Gastrocnemius medialis (tissue), 4 donors: ENCODE measurements at places on chromosomes 11 and 22. TPM values are rescaled to one million over a fixed set of nuclear protein-coding genes. Genes with fewer than 3 reads are reported as not detected.
A peak's percentile ranks its signal among the peaks of the same experiment; 100 is the strongest.

CSF2RB gene
- total RNA-seq = 2.0 TPM

SLC15A3 gene
- total RNA-seq = 6.4 TPM

DNA sequence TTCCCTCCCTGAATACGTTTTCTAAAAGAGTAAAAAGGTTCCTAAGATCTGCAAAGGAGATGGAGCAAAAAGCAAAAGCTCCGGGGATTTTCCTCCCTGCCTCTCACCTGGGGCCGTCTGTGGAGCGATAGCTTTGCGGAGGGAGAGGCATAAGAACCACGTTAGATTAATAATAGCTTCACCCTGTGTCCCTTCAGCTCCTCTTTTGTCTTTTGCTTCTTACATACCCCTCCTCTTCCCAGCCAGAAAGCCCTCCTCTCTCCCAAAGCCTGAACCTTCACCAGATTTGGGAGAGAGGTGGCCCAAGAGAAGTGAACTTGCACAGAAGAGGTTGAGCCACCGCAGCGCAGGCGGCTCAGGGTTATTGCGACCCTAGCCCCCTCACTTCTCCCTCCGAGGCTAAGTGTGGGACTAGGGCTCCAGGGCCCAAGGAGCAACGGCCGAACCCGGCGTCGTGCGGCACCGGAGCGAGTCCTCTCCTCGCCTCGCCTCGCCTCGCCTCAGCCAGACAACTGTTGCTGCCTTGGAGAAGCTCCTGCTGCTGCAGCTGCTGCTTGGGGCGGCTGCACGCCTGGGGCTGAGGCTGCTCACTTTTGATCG, 97.6 kb upstream of the HSD17B12 start:
- no peak overlapping the region for H3K27ac ChIP-seq
- DNase-seq = no peak
- H3K4me3 ChIP-seq = no peak overlapping the region
- H3K36me3 ChIP-seq = no peaks in the 10 kb centered on the region
- peaks cover 74% of the 10 kb centered on the region for H3K27me3 ChIP-seq
- H3K4me1 ChIP-seq = peaks cover 30% of the 10 kb centered on the region

MED15 gene
- total RNA-seq = 51.7 TPM

- no peaks in the 10 kb centered on the region for H3K36me3 ChIP-seq
- H3K27me3 ChIP-seq = no peaks in the 10 kb centered on the region
Measured at GRCh38 chr11:73647459-73648100, 1.2 kb downstream of the PLEKHB1 start.

APOA4 gene
- total RNA-seq = 2.6 TPM

DNA sequence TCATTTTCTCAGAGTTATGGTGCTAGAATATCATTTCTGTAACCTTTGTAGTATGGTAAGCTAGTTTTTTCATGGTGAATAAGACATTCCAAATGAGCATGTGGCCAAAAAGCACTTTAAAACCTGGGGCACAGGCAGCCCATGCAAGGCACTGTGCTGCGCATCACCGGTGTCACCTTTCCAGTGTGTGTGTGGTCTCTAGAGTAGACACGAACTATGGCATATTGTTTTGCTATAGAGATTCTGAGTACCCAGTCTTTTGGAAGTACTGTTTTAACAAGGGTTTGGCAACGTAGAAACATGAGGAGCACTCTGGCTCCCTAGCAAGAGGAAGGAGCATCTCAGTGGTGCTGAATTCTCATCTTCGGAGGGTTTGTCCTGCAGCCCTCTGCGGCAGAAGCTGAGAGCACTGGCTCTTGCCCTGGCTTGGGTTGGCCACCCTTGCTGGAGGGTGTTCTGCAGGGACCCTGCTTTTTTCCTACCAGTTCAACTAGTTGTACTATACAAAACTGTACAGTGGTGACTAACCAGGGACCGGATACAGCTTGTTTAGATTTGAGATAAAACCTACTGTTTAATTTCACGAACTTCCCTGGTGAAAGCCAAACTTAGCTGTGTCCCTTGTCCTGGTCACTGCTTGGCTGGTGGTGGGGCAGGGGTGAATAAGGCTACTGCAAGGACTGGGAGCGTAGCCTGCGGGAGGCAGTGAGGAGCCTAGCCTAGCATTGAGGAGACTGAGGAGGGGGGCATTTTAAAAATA, 135.7 kb downstream of the ATXN10 start:
- H3K27me3 ChIP-seq = no peaks in the 10 kb centered on the region
- H3K4me3 ChIP-seq = no peak overlapping the region
- H3K27ac ChIP-seq = no peak overlapping the region

DNA sequence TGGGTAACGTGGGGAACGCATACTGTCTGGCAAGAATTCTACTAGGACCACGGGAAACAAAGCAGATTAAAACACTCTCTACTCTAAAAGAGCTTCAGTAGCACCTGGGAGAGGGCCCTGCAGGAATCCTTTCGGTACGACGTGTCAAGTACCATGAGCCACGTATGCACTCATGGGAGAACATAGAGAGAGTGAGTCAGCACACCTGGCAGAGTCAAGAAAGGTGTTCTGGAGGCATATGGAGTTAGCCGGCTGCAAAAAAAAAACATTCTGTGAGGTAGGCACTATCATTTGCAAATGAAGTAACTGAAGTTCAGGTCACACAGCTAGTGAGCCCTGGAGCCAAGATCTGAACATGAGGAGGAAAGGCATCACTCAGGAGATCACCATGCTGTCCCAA, 71.1 kb upstream of the BID start:
- H3K4me1 ChIP-seq = peaks cover 31% of the 10 kb centered on the region
- no peak for DNase-seq
- no peaks in the 10 kb centered on the region for H3K36me3 ChIP-seq
- peak overlapping the region; percentile 80 for H3K27ac ChIP-seq
- no peaks in the 10 kb centered on the region for H3K27me3 ChIP-seq

DNA sequence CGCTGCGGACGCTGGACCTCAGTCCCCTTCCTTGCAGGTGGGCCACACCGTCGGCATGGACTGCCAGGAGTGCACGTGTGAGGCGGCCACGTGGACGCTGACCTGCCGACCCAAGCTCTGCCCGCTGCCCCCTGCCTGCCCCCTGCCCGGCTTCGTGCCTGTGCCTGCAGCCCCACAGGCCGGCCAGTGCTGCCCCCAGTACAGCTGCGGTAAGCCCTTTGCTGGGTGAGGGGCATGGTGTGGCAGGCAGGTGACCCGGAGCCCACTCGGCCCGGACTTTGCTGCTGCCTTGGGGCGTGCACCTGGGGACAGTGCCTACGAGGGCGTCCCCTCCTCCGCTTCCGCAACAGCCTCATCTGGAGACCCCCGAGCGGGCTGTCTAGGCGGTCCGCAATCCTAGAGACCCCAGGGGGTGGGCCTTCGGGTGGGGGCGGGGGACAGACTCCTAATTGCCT, 25.4 kb upstream of the MUC5B start:
- DNase-seq = peak; percentile 7
- H3K4me1 ChIP-seq = no peaks in the 10 kb centered on the region
- H3K27me3 ChIP-seq = peaks cover 30% of the 10 kb centered on the region
- H3K27ac ChIP-seq = no peak overlapping the region

DNA sequence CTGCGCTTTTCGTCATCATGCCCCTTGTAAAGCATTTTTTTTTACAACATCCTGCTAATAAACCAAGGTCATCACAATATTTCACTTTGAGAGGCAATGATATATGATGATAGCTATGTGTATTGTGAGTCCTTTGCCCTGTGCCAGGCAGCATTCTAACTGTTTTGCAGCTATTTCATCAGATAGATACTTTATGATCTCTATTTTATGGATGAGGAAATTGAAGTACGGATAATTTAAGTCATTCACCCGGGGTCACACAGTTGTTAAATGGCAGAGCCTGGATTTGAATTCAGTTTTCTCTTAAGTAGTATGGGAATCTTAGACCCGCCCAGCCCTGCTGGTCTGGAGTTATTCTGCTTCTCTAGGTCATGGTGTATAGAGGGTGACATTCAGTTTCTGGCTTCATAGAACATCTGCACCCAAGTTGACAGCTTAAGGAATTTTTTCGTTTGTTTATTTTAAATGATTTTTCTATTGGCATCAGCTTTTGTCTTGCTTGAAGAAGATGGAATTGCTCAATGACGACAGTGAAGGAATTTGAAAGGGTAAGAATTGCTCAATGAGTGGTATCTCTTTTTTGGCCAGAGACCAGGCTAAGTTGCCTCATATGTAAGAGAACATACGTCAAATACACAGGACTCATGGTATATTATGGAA, 926 bp downstream of the PRR5L start:
- H3K27ac ChIP-seq = no peak overlapping the region
- H3K27me3 ChIP-seq = no peaks in the 10 kb centered on the region
- H3K4me3 ChIP-seq = no peak overlapping the region
- DNase-seq = no peak

CHEK2 gene
- 3.0 TPM for total RNA-seq

MMP1 gene
- total RNA-seq = not detected

POU2F3 gene
- not detected for total RNA-seq

SCGB1D2 gene
- total RNA-seq = 3.0 TPM

RPUSD4 gene
- 53.3 TPM for total RNA-seq

DNA sequence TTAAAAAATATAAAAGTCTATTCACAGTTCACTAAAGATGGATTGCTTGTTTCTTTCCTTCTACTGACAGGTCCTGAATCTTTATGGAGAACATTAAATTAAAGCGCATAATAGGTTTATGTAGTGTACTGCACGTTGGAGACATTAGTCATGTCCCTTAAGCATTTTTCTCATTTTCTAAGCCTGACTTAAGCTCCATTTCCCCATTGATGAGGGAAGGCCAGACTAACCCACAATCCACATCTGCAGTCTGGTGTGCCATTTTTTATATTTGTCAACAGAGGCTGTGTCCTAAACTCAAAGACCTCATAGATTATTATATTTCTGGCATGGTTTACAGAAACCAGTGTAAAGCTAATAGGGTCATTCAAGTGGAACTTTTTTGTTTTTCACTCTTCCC, 39.9 kb downstream of the CADM1 start:
- H3K36me3 ChIP-seq = no peaks in the 10 kb centered on the region
- no peak overlapping the region for H3K4me3 ChIP-seq
- no peak for DNase-seq
- no peaks in the 10 kb centered on the region for H3K4me1 ChIP-seq

- H3K4me3 ChIP-seq = no peak overlapping the region
- no peaks in the 10 kb centered on the region for H3K4me1 ChIP-seq
- no peaks in the 10 kb centered on the region for H3K27me3 ChIP-seq
- no peak for DNase-seq
- H3K36me3 ChIP-seq = no peaks in the 10 kb centered on the region
- H3K27ac ChIP-seq = no peak overlapping the region
Measured at GRCh38 chr11:15918212-15918611, 438.1 kb downstream of the SOX6 start.

DNA sequence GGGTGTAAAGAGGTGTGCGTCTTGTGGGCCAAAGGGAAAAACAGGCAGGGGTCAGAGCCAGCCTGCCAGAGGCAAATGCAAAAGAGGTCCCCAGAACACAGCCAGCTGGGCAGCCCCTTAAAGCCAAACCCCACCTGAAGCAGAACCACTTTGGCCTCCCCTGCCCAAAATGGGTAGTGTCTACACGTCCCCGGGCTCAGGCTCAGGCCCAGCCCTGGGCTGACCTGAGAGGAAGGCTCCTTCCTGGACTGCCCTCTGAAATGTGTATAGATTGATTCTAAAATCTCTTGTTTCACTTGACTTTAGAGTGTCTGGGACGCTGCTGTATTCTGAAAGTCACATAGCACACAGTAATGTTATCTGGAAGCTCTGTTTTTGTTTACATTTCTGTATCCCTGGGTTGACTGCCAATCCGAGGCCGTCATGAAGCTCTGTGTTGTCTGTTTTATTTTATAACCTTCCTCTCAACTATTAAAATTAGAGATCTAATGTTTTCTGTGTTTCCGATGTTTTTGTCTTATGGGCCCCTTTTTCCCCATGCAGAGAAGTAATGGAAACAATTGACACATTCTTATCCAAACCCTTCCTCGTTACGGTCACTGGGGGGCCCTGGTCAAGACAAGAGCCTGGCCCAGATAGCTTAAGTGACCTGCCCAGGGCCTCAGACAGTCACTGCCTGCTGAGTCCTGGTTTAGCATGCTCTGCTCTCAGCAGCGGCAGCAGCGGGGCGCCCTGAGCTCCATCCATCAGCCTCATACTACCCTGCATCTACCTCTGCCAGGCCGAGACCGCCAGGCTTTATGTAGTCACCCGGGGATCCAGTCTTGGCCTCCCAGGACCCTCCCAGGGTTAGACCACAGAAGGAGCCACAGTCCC, 10.1 kb downstream of the OVOL1 start:
- no peak for DNase-seq
- H3K4me3 ChIP-seq = no peak overlapping the region
- no peaks in the 10 kb centered on the region for H3K36me3 ChIP-seq
- H3K27ac ChIP-seq = no peak overlapping the region

OR8B2 gene
- total RNA-seq = not detected

- no peaks in the 10 kb centered on the region for H3K36me3 ChIP-seq
- H3K4me3 ChIP-seq = no peak overlapping the region
- no peaks in the 10 kb centered on the region for H3K4me1 ChIP-seq
- H3K27ac ChIP-seq = no peak overlapping the region
- no peaks in the 10 kb centered on the region for H3K27me3 ChIP-seq
- DNase-seq = no peak
Measured at GRCh38 chr11:72520815-72521214, 86.5 kb upstream of the CLPB start.

APOBEC3B gene
- not detected for total RNA-seq

GRCh38 chr22:36356708-36357624, 30.8 kb downstream of the MYH9 start:
- H3K36me3 ChIP-seq = no peaks in the 10 kb centered on the region
- H3K27me3 ChIP-seq = no peaks in the 10 kb centered on the region
- peak overlapping the region; percentile 83 for H3K27ac ChIP-seq
- no peak for DNase-seq

GRCh38 chr22:39832627-39833074, 60.9 kb downstream of the ENTHD1 start:
- no peak for DNase-seq
- peaks cover 54% of the 10 kb centered on the region for H3K27me3 ChIP-seq
- H3K27ac ChIP-seq = no peak overlapping the region

GRCh38 chr22:25570486-25570885, 6.0 kb downstream of the GRK3 start:
- no peaks in the 10 kb centered on the region for H3K36me3 ChIP-seq
- no peaks in the 10 kb centered on the region for H3K4me1 ChIP-seq
- no peak for DNase-seq
- H3K4me3 ChIP-seq = no peak overlapping the region
- no peak overlapping the region for H3K27ac ChIP-seq

DNA sequence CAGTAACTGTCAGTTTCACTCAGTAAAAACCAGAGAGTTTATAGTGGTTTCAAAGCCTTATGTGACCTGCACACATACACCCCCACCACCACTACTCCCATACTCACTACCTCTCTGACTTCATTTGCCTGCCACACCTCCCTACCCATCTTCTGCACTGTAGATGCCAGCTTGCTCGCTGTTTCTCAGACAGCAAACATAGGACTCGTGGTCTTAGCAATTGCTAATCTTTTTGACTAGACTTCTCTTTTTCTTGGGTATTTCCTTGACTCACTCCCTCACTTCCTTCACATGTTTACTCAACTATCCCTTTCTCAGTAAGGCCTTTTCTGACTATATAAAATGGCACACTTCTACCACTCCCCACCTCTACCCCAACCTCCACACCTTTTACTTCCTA, 27.8 kb downstream of the CEP295 start:
- no peaks in the 10 kb centered on the region for H3K4me1 ChIP-seq
- peaks cover 54% of the 10 kb centered on the region for H3K36me3 ChIP-seq
- no peak for DNase-seq
- H3K4me3 ChIP-seq = no peak overlapping the region
- H3K27me3 ChIP-seq = no peaks in the 10 kb centered on the region
